Endothelial cell (in vitro differentiated cells): ENCODE measurements at places on chromosomes 6 and 20.
A peak's percentile ranks its signal among the peaks of the same experiment; 100 is the strongest.

DNA sequence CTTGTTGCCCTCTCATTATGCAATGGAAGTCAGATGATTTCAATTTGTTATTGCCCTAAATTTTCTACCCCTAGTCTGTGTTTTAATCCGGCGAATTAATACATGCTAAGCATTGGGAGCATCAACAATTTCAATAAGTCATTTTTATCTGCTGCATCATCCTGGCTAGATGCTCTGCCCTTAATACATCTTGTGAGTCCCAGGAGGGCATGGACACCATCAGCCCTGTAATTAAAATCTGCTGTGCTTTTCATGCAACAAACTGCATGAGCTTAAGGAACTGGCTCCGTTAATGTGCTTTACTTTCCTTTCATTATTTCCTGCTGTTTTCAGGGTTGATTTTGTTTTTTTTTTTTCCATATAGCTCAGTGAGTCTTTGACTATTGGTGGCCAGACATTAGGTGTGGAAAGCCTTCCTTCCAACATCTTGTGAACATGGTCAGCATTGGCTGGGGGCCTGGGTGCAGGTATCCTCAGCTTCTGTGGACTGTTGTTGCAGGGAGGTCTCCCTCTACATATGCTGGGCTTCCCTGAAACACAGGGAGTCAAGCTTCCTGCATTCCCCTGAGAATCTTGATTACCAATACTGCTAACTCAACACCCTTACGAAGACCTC is 8.5 kb upstream of the PBOV1 start:
- DNase-seq = no peak

DNA sequence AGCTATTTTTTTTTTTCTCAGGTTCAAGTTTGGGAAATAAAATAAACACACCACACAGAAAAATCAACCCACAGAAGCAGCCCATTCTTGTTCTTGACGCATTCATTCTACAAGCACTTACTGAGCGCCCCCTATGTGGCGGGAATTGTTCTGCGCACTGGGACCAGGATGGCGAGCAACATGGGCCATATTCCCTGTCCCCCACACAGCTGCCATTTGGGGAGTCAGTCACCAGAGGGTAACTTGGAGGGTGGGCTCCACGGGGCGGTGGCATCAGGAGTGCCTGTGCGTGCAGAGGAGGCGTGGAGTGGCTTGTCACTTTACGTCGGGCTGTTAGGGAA is 185.0 kb upstream of the PDE10A start:
- peak; percentile 30 for DNase-seq

DNA sequence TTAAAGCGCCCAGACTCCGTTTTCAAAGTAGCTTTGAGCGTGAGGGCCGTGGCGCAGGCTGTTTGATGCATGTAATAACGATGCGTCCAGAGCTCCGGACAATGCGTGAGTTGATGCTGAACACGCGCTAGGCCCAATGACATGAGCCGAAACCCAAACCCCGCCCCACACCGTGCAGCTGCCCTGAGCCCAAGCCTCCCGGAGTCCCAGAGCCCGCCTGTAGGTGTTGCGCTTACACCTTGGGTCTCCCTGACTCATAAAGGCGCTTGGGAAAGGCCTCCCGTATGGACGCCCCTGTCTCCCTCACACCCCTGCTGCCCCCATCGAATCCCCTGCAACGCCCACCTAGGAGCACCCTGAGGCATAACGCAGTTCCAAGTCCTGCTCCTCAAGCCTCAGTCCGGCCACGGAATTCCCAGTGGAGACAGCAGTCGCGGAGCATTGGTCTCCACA is 87.6 kb downstream of the ERMARD start:
- peak; percentile 1 for DNase-seq

DNA sequence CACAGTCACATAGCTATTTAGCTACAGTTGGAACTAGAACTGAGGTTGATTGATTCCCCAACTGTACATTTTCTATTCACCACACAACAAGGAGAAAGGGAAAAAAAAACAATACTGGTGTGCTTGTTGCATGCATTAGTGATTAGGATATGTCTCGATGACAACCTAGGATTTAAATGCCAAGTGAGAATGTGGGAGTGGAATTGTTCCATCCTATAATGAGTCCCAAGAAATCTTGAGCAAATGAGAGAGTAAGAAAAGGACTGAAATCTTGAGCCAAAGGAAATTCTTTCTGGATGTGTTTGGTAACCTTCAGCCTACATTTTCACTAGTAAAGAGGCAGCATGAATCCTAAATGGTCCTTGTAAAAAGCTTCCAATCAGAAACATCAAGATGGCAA is 232.7 kb downstream of the HIVEP2 start:
- DNase-seq = no peak

- no peak for DNase-seq
Measured at GRCh38 chr6:76472858-76473257, 400.4 kb upstream of the IMPG1 start.

DNA sequence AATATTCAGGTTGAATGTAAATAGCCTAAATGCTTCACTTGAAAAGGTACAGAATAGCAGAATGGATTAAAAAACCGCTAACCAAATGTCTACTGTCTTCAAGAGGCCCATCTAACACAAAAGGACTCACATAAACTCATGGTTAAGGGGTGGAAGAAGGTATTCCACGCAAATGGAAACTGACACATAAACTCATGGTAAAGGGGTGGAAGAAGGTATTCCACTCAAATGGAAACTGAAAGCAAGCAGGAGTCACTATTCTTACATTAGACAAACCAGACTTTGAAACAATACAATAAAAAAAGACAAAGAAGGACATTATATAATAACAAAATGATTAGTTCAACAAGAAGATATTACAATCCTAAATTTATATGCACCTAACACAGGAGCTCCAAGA is 38.3 kb upstream of the PKIB start:
- no peak for DNase-seq

DNA sequence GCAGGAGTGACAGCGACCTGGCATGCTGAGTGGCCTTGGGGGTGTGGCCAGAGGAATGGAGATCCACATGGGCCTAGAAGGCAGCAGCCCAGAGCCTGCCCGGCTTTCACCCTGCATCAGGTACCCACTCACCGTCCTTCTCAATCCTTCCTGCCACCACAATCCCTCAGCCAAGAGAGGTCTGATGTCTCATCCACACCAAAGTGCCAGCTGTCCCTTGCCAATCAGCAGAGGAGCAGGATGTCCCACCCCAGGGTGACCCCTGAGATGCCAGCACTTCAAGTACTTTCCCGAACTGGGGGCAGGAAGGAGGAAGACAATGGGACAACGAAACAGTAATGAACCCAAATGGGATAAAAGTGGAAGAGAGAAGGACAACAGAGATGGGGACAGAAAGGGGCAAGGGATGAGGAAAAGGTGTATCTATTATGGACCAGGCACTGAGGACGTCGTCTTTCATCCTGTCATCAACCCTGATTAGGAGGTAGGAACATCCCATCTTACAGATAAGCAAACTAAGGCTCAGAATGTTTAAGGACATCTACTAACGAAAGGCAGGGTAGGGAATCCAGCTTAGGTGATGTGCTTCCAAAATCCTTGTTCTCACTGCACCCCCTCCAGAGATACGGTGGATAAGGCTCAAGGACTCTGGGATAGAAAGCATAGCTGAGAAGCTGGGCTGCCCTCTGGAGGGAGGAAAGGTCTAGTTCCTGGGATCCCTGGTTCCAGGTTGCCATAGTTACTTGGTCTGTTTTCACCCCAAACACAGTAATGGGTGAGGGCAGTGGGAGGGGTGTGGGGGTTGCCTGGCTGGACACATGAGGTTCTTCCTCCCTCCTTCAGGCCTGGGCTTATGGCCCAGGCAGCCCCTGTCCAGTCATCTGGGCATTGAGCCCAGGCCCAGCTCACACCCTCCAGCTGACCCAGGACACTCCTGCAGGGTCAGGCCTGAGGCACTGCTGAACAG is 4.5 kb upstream of the TNXB start:
- no peak for DNase-seq

DNA sequence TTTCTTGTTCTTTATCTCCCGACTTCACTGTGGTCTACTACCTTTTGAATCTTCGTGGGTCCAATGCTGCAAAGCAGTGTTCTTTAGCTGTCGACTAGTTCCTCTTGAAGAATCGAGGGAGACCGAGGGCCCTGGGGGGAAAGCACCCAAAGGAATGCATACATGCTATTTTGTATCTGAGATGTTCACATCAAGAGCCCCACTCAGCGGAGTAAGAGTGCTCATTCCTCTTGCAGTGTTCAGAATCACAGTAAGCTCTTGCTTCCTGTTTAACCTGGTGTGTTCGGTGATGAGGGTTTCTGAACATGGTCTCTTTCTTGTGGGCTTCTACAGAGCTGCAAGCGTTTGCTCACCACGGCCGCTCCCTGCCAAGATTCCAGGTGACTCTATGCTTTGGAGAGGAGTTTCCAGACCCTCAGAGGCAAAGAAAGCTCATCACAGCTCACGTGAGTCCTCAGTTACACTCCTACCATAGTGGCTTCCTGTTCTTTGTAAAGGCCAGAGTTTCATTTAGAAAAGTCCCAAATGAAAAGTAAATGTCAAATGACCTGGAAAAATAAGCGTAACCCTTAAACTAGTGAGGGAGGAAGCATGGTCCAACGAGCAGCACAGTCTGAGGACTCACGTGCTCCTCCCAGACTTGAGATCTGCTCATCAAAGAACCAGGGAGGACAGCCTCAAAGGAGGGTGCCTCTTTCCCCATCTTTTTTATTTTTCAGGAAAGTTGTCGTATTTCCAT is 13.3 kb downstream of the IRF4 start:
- DNase-seq = no peak

DNA sequence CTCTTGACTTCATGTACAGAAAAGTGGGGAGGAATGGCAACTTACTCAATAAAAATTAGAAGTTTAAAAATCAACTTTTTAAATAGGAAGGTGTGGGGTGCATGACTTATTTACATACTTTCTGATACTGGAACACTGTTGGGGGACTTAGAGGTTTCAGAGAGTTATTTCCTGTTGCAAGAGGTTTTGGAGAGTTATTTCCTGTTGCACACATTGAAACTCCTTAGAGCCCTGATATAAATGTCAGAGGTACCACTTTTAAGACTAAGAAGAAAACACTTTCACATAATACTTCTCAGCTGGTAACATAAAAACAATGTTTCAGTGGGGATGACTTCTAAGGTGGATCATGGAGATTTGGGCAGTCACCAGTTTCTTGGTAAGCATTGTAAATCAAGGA is 579.9 kb downstream of the MMUT start:
- no peak for DNase-seq

DNA sequence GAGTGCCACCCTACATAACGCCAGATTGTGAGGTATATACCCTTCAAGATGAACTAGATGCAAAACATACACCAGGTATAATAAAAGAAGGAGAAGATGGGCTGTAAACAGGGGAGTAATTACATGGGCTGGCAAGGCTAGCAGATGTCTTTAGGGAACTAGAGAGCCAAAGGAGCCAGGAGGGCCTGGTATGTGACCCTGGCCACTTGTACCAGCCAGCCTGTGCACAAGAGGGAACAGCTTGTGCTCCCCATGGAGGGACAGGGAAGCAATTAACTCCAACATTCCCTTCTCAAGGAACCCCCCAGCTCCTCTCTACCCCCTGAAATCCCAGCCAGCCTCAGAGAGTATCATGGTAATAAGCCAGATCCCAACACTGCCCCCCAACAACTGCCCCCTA is 139.9 kb downstream of the HIVEP2 start:
- DNase-seq = no peak

GRCh38 chr20:45857882-45858216 is 435 bp downstream of the ZSWIM3 start:
- no peak for DNase-seq

DNA sequence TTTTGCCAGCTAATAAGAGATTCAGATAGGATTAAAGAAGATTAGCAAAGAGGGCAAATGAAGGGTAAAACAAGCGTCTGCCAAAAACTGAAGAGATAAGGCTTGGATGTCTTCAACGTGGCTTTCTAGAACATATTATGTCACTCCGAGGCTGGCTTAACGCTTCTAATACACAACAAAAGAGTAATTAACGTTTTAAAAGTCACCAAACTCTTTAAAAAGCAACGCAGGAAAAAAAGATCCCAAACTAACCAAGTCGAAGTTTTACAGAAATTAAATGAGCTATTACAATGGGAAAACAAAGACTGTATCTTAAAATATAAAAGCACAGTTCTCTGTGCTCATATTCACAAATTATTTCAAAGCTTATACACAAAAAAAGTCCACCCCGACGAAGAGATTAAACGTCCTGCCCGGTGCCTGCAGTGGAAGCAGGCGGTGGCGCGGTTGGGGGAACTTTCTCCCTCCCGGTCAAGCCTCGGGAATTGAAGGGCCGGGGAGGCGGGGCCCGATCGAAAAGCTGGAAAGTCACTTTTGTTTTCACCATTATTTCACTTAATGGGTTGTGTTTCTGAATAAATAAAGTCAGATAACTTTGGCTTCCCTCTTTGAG is 1.2 kb downstream of the MAK start:
- peak; percentile 46 for DNase-seq

DNA sequence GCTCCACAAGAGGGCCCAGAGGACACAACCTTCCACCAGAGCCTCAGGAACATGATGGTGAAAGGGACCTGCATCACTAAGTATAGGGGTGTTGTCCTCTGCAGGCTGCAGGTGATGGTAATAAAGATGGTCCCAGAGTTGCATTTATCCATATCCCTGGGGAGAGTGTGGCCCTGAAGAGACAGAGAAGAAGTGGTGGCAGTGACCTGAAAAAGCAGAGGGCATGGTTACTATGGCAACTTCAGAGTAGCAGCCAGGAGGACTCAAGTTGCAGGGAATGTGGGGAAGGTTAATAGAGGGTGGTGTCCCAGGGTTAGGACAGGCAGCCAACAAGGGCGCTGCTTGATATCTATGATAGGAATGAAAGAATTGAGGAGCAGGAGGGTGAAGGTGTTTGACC is 57.1 kb downstream of the HLA-A start:
- DNase-seq = no peak

- DNase-seq = no peak
Measured at GRCh38 chr6:40556881-40557280, 30.3 kb downstream of the LRFN2 start.

DNA sequence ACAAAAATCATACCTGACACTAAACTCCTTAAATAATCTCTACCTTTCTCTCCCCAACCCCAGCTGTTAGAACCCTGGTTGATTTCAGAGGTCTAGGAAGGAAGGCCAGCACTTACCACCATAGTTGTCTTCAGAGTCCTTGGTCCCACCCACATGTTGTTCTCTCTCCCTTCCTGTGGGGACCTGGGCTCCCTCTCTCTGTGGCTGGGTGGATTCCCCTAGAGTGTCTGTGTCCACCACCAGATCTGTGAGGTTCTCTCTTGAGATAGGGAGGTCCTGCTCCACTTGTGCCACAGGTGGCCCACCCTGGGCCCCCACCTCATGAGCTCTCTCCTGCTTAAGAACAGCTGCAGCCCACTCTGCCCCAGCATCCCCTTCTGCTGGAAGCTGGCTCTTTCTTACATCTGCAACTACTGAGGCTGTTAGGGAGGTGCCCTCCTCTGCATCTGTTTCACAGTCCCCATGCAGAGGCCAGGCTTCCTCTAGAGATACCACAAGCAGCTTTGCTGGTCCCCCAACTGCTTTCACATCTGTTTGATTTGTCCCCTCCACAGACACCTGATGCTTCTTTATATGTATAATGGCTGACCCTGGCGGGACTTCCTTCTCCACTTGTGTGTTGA is 5.2 kb downstream of the MDC1 start:
- DNase-seq = no peak

GRCh38 chr20:37447688-37448087 is 73.4 kb upstream of the NNAT start:
- no peak for DNase-seq

GRCh38 chr6:109318328-109318876 is 63.9 kb downstream of the CD164 start:
- no peak for DNase-seq
